ENCODE measurements at places on chromosomes 3 and 15.

- no peak for DNase-seq
Observed at GRCh38 chr15:68334661-68335124, 57.1 kb downstream of the FEM1B start.

GRCh38 chr3:134359121-134360010 is 14.9 kb downstream of the AMOTL2 start:
- DNase-seq = no peak

DNA sequence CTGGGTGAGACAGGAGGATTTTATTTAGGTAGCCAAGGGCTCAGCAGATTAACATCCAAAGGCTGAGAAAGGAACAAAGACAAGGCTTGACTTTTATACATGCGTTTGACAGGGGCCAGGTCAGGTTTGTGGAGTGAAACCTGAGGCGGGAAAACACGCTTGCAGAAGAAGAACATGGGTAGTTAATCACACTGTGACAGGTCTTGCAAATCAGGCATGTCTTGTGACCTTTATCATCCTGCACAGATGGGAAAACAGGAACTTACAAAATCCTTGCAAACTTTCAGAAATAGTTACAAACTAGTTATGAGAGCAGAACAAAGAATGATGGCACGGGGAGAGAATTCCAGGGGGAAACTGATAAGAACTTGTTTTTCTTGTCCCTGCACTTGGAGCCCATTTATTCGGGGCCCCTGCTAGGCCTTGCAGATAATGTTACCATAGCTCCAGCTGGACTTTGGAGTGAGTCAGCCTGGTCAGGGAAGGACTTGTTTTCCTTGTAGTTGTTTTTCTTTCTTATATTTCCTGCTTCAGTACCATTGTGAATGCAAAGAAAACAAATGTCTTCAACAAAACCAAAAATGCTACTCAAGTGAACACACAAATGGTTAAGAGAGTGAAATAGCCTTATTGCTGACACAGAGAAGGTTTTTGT is 965.9 kb upstream of the ROBO1 start:
- DNase-seq = no peak

DNA sequence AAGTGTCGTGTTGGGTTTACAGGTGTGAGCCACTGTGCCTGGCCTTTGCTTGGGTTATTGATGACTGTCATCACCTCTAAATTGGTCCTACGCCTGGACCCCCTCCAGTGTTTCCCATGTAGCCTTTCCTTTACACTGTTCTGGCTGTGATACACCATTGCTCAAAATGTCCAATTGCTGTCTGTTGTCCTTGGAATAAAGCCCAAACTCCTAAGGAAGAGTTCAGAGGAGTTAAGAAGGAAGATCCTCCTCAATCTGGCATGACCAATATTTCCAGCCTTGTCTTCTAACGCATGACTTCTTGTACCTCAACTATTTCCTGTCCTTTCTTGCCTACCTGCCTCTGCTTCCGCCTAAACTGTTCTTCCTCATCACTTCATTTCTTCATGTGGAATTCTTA is 113.1 kb downstream of the POLR2M start:
- no peak for DNase-seq

- no peak for DNase-seq
Observed at GRCh38 chr3:58497097-58497496, 5.2 kb downstream of the KCTD6 start.

DNA sequence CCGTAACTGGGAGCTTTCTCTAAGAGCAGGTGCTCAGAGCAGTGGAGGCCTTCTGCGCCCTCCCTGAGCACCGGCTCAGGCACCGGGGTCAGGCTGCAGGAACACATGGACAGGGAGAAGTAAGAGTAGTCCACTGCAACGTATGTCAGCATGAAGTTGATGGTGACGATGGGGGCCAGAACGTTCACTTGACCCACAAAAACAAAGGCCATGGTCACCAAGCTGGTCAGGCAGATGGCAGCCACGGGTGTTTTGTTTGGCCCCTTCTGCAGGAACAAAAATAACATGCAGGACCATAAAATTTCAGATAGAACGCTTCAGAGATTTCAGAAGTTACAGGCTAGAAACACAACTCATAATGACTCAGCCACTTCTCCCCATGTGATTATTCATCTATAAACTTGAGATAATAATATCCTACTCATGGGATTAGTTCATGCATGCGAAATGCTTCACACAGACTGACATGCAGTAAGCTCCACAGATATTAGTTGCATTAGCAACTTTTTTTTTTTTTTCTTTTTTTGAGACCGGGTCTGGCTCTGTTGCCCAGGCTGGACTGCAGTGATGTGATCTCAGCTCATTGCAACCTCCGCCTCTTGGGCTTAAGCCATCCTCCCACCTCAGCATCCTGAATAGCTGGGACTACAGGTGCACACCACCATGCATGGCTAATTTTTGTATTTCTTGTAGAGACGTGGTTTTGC is 52.2 kb upstream of the HEG1 start:
- no peak for DNase-seq

GRCh38 chr3:168102735-168103410 is 7.1 kb upstream of the GOLIM4 start:
- DNase-seq = no peak

DNA sequence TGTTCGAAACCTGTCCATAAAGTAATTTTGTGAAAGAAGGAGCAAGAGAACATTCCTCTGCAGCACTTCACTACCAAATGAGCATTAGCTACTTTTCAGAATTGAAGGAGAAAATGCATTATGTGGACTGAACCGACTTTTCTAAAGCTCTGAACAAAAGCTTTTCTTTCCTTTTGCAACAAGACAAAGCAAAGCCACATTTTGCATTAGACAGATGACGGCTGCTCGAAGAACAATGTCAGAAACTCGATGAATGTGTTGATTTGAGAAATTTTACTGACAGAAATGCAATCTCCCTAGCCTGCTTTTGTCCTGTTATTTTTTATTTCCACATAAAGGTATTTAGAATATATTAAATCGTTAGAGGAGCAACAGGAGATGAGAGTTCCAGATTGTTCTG is 44.4 kb downstream of the AGTR1 start:
- no peak for DNase-seq

- DNase-seq = no peak
Observed at GRCh38 chr3:177979703-177980102, 556.5 kb upstream of the KCNMB2 start.

- DNase-seq = no peak
Observed at GRCh38 chr3:116103868-116104530, 341.3 kb downstream of the LSAMP start.

All from bone marrow (tissue), 2 donors.